Inflammatory macrophage (primary cell): ENCODE measurements at places on chromosomes 6 and 20.

DNA sequence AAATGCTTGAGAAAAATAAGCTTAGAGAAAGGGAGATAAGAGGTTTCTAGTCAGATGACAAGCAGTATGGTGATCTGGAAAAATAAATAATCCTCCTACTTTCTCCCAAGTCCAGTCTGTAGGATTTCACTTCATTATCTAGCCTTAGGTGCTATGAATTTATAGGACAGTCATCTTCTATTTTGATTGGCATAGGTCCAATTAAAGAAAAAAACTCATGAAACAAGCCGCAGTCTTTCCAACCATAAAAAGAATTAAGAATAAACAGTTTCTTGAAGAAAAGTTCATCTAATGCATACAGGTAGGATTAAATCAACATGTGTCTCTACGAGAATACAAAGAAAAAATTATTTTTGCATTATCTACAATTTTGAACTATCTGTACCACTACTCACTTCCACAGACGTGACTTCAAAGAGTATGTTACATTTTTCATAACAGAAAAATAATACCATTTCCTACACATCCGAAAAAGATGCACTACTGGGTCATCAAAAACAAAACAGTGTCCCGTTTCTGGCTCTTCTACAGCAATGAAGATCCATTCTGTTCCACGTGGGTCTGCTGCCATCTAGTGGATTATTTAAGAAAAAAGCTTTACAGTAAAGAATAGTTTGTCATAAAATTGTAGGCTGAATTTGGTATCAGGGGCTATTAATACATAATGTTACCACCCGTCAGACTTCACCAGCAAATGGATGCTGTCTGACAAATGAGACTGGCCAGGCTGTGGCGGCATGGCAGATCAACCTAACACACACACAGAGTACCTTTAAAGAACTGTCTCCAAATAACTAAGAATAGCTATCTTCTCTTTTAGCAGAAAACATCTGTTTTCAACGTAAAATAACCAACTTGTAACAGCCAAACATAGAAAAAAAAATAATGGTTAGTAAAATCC lies 28.9 kb downstream of the STX7 start:
- DNase-seq = peak; percentile 63

- peak; percentile 74 for DNase-seq
These were observed 28.6 kb downstream of the FOXO3 start for GRCh38 chr6:108589244-108589791.

GRCh38 chr6:46926481-46926880 lies 4.7 kb upstream of the ADGRF5 start:
- DNase-seq = no peak

- DNase-seq = no peak
These were observed 5.7 kb downstream of the BACH2 start for GRCh38 chr6:90290811-90291420.

DNA sequence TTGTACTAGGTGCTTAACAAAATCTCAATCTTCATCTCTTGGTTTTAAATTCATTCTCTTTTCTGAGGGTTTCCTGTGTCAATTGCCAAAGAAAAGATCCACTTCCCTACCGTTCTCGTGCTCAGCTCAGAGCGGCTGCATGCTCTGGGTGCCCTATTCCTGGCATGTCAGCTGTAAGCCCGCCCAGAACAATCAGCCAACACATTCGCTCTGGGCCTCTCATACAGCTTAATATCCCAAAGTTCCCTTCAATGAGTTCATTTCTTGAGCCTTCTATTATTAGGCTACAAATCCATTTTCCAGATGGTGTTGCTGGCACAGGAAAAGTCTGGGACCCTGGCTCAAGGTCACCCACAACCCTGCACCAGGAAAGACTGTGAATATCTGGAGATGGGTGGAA lies 24.3 kb upstream of the LRFN2 start:
- DNase-seq = no peak

- no peak for DNase-seq
These were observed 622.9 kb upstream of the CDH4 start for GRCh38 chr20:60629206-60629605.

DNA sequence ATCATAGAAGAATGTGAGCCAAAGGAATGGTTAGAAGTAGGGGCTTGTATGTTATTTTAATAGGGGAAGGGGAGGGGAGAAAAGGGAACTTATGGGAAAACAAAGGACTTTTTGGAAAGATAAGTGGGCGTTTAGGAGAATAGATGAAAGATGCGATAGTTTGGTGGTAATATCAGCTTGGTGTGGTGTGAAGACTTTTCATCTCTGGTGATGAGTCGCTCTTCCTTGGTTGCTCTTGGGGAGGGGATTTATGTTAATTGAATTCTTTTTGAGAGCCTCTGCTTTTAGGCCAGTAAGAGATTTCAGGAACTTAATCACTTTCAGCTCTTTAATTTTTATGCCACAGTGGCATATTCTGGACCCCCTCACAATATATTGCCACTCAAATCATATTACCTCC lies 10.8 kb downstream of the HECA start:
- DNase-seq = no peak

GRCh38 chr20:41214666-41215065 lies 77.3 kb downstream of the PLCG1 start:
- no peak for DNase-seq

DNA sequence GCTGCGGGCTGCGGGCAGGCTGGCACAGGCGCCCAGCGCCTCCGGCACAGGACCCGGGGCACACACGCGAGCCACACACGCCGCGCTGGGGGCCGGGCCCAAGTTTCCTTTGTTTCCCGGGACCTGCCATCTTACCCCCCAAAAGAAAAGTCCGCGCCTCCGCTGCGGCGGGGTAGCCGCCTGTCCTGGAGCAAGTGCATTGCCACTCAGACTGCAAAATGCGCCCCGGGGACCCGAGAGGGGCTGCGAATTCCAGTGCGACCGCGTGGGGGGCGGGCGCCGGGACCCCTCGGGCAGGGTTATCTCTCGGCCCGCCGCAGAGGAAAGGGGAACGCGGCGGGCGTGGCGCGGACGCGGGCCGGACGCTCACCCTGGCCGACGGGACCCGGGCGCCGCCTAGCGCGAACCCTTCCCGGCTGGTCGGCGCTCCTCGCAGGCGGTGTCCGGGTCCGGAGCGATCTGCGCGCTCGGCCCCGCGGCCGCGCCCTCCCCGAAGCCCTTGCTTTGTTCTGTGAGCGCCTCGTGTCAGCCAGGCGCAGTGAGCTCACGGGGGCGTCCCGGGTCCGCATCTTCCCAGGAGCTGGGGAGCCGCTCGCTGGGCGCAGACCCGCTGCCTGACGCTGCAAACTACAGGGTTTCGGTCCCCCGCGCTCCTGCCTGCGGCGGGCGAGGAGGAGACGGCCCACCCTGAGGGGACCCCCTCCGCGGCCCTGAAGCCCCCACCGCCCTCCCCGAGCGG lies 639 bp upstream of the CD24 start:
- no peak for DNase-seq

DNA sequence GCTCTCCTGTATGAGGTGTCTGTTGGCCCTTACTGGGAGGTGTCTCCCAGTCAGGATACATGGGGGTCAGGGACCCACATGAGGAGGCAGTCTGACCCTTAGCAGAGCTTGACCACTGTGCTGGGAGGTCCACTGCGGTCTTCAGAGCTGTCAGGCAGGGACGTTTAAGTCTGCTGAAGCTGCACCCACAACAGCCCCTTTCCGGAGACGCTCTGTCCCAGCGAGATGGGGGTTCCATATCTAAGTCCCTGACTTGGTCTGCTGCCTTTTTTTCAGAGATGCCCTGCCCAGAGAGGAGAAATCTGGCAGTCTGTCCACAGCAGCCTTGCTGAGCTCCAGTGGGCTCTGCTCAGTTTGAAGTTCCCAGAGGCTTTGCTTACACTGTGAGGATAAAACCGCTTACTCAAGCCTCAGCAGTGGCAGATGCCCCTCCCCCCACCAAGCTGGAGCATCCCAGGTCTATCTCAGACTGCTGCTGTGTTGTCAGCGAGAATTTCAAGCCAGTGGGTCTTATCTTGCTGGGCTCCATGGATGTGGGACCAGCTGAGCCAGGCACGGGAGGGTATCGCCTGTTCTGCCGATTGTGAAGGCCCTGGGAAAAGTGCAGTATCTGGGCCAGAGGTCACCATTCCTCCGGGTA lies 36.3 kb upstream of the IBTK start:
- no peak for DNase-seq

DNA sequence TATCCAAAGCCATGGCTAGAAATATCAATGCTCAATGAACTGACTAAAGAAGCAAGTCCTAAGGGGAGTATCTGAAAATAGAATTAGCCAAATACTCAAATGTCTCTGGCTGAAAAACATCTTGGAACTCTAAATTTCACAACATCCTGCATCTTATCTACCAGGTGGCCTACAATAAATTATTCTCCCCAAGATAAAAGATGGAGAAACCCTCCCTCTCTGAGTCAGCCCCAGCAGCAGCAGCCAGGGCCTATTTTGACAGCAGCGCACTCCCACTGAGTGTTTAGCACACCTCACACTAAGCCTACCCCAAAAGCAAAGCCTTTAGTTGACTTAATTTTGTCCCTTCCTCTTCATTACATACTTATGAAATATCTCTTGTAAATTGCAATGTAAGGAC lies 5.9 kb downstream of the CALHM6 start:
- DNase-seq = no peak

DNA sequence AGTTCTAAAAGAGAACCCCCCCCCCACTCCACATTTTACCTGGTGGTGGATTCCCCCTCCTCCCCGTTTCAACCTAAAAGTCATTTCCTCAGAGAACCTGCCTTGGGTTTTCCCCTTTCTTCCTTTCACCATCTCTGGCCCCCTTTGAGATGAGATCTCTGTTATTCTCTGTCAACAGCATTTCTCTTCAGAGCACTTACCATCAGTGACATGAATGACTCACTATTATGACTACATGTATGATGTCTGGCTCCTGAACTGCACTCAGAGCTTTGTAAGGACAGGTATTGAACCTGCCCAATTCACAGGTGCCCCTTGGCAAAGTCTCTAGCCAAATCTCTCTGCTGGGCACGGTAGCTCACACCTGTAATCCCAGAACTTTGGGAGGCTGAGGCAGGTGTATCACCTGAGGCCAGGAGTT lies 61.4 kb upstream of the JARID2 start:
- DNase-seq = no peak

GRCh38 chr6:100959280-100959679 lies 78.2 kb upstream of the ASCC3 start:
- peak; percentile 34 for DNase-seq

DNA sequence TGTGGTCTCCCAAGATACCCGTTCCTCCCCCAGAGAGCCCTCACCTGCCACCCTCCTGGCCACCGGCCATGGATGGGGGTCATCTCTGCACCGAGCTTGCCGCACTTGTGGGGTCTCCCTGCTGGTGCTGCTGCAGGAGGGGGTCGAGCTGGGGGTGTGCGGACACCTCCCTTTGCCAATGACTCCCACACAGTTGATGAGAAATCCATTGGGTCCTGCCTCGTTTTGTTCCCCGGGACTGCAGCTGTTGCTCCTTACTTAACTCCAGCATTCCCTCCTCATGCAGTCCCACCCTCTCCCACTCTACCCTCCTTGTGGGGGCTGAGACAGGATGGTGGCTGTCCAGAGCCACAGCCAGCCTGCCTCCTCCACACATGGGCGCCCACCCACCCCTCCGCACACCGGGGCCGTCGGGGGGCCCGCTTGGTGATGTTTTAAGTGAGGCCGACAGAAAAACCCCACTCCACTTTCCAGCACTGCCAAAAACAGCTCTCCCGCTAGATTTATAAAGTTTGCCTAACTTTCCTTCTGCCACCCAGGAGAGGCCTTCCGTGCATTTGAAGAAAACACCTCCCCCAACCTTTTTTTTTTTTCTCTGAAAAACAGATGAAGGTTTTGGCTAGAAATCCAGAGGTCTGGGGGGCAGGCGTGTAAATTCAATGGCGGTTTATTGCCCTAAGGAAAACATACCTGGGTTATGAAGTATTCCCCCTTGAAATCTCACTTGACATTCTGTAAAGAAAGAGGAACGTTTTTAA lies 53.5 kb upstream of the APCDD1L start:
- DNase-seq = no peak

GRCh38 chr6:99151634-99152346 lies 197.7 kb downstream of the FAXC start:
- DNase-seq = no peak

DNA sequence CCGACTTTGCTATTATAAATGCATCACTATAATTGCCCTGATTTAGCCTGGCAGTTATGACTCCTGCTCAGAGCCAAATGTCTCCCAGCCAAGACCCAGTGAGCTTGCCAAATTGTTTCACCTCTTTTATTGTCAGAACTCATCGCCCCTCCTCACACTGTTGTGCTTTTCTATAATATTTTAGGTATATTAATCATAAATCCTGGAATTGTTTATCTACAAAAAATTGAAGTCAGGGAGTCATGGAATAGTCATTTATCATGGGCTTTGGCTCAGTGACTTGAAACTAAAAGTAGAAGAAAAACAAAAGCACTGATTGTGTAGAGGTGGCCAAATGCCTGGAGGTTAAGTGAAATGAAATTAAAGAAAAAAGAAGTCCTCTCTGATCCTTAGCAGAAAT lies 85.6 kb downstream of the PFDN4 start:
- DNase-seq = no peak

GRCh38 chr20:62554214-62554897 lies 78.6 kb upstream of the GATA5 start:
- DNase-seq = no peak

DNA sequence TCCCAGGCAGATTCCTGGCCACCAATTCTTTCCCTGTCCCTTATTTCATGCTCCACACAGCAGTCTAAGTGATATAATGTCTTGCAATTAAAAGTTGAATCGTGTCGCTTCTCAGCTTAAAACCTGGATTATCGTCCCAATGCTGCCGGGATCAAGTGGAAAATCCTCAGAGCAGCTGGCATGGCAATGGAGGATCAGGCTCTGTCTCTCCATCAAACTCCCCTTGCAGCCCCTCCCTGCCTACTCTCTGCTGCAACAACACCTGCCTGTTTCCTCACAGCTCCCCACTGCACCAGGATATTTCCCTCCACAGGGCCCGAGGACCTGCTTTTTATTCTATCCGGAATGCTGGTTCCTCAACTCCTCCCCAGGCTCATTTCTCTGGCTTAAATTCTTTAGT lies 277.1 kb downstream of the SYNE1 start:
- DNase-seq = no peak

GRCh38 chr20:2984956-2985661 lies 58.3 kb upstream of the GNRH2 start:
- DNase-seq = peak; percentile 62

- DNase-seq = no peak
These were observed 82.4 kb downstream of the PSMB1 start for GRCh38 chr6:170470734-170471133.

- no peak for DNase-seq
These were observed 350.5 kb downstream of the ZFAND3 start for GRCh38 chr6:38169977-38170526.

DNA sequence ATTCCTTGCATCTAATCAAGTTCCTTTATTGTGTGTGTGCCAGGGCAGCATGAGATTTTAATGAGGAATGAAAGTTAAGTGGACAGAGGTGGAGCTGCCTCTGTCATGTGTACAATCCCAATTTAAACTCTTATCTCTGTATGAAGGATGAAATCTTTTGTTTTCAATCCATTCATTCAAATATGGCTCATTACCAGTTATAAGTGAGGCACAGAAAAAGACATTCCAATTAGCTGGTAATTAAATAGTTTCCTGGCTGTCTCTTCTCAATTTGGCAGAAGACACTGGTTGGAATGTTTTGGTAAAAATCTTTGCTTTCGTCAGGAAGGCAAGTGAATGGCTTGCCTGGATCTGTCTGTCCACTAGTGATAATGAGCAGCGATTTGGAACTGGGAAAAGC lies 46.4 kb downstream of the CLVS2 start:
- no peak for DNase-seq
